Inflammatory macrophage (primary cell): ENCODE measurements at places on chromosomes 5 and 9.
A peak's percentile ranks its signal among the peaks of the same experiment; 100 is the strongest.

- no peak for DNase-seq
These were observed 26.5 kb downstream of the KCNMB1 start for GRCh38 chr5:170362656-170363055.

DNA sequence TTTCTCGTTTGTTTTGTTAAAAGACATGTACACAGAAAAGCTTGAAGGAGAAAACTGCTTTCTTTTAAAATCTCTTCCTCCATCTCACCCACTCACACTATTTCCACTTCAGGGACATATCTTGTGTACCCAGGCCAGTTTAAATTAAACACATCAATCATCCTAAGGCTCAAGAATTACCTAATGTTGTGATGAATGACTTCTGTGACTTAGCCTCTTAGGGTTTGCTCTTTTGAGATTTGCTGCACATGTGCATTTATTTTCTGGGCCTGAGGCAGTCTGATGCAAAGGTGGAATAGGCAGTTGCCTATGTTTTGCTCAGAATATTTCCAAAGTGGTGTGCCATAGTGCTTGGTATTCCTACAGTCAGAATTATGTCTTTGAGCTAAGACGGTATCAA, 439.9 kb upstream of the CHD1 start:
- no peak for DNase-seq

DNA sequence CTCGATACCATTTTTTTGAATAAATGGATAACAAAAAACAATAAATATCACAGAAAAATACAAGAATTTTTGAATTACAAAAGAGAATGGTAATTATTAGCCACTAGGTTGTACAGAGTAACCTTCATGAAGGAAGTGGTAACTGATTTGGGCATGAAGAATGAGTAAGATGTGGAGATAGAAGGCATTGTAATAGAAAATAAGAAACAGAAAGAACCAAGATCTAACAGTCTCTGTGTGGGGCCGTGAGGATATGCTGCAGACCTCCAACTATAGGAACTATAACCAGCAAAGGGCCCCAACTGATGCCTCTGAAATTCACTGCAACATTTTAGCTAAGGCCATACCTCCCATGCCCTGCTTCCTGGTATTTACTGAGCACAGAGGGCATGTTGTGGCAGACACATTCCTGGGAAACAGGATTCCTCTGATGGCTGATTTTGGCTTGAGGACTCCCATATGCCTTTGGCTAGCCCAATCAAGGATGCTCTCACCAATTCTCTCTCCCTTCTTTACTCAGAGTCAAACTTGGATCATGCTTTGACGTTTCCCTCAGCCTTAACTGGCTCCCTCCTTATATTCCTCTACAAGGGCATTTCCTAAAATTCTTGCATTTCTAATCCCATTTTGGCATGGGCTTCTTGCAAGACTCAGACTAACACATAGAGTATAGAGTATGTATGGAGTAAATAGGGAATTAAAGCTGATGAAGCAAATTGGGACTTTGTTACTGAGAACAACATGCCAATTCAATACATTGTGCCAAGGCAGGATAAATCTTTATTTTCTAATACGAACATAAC, 208.9 kb downstream of the PDE4D start:
- DNase-seq: no peak

- no peak for DNase-seq
These were observed 292.0 kb upstream of the DMRT1 start for GRCh38 chr9:549455-549997.

- DNase-seq: peak; percentile 16
These were observed 48.1 kb downstream of the TENT4A start for GRCh38 chr5:6761333-6761732.

DNA sequence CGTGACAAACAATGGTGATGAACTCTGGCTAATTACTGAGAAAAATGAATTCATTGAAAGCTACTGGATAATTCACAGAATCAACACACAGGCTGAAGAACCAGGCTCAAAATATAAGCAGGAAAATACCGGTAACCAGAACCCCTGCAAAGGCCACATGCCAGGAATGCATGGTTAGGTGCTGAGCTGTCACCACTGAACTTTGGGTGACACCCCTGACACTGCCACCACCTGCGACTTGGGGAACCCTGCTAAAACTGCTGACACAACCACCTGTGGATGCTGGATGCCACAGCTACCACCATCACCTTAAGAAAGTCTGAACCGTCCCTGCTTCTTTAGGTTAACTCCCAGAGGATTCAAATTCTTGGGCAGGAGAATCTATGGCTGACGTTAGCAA, 72.0 kb upstream of the NR4A3 start:
- no peak for DNase-seq

GRCh38 chr5:155616779-155617392, 603.3 kb downstream of the KIF4B start:
- no peak for DNase-seq

DNA sequence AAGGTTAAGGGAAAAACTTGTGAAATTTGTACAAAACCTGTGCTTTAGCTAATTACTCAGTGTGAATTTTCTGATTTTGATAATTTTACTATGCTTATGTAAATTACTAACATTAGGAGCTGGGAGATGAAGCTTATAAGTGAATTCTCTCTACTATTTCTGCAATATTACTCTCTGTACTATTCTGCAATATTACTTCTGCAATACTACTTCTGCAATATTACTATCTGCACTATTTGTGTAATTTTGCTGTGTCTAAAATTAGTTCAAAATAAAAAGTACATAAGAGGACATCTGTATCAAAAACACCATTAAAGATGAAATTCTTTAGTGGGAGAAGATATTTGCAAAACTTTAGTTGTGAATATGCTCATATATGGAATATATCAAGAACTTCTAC, 62.9 kb downstream of the C9 start:
- DNase-seq: peak; percentile 82

DNA sequence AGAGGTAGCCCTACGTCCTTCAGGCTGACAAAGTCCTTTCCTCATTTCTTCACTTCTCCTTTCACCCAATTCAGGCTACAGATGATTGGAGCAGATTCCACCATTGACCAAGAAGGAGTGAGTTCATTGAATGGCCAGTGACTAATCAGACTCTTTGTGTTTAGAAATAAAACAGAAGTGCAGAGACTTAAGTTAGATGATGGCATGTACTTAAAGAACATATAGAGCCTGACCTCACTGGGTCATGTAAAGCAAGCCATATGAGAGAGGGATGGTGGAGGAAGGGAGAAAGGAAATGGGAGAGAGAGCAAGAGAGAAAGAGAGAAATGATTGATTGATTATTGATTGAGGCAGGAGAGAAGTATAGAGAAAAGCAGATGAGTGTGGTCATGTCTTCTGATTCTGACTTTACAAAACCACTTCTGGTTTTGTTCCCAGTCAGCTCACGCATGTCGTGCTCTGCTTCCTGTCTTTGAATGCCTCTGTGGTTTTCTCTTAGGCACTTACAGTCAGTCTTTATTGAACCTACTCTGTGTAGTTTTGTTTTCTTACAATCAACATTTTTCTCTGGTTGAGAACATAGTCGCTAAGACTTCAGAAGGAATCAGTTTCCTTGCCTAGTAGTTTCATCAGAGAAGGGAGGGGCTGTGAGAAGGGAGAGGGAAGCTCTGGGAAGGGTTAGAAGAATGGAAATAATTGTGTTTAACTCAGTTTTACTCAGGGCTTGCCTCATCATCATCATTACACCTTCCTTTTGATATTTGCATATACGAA, 149.2 kb upstream of the KLF9 start:
- peak; percentile 90 for DNase-seq

GRCh38 chr5:53936481-53937352, 373.7 kb downstream of the ARL15 start:
- DNase-seq: no peak

- no peak for DNase-seq
These were observed 116.0 kb upstream of the SMIM23 start for GRCh38 chr5:171669571-171669970.

- DNase-seq: peak; percentile 49
These were observed 314.1 kb upstream of the PTGER4 start for GRCh38 chr5:40365342-40366330.

DNA sequence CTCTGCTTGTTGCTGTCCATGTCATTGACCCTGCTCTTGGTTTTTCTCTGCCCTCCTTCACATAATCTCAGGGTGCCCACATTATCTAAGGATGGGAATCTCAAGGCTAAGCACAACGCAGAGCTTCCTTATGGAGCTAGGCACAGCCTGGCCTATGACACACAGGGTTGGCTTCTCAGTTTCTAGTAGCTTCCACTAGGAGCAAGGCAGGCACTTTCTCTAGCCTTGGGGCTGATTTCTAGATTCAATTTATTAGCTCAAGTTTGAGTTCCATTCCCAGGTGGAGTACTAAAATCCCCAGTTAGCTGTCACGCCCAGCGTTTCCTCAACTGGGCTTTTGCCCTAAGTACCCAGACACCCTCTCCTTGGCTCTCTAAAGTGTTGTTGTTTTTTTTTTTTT, 12.4 kb downstream of the IL4 start:
- DNase-seq: no peak
